G401 (cell line): ENCODE measurements at places on chromosomes 5 and 9. TPM values are rescaled to one million over a fixed set of nuclear protein-coding genes. Genes with fewer than 3 reads are reported as not detected.

The ANGPTL2 gene
- 10.3 and 24.4 TPM in 2 replicates for total RNA-seq

The GRIN3A gene
- not detected in 2 replicates for total RNA-seq

The GDNF gene
- total RNA-seq: not detected in 2 replicates

The MIER3 gene
- total RNA-seq: 13.7 and 21.2 TPM in 2 replicates

The SPRY4 gene
- total RNA-seq: 6.5 and 7.9 TPM in 2 replicates

The CMBL gene
- total RNA-seq: 8.3 and 14.6 TPM in 2 replicates

The ARHGEF37 gene
- not detected in 2 replicates for total RNA-seq

The ANKRD31 gene
- total RNA-seq: 1.8 and 2.8 TPM in 2 replicates

The CCL27 gene
- not detected in 2 replicates for total RNA-seq

The MARCOL gene
- total RNA-seq: not detected in 2 replicates

The APBA1 gene
- 3.0 TPM in 1 of 2 replicates, not detected in the other for total RNA-seq

The SPATA6L gene
- 0.34 and 0.80 TPM in 2 replicates for total RNA-seq

The SHISAL2B gene
- total RNA-seq: 4.9 and 5.1 TPM in 2 replicates

The PCDHA4 gene
- 4.2 and 5.4 TPM in 2 replicates for total RNA-seq

The SIMC1 gene
- 8.4 and 11.8 TPM in 2 replicates for total RNA-seq

The GRM6 gene
- total RNA-seq: not detected in 2 replicates

The NPDC1 gene
- total RNA-seq: 32.0 and 38.4 TPM in 2 replicates

The AFF4 gene
- total RNA-seq: 19.5 and 21.3 TPM in 2 replicates

The FOXI1 gene
- not detected in 2 replicates for total RNA-seq

The FOXE1 gene
- not detected in 2 replicates for total RNA-seq

The THBS4 gene
- total RNA-seq: 1.9 and 5.2 TPM in 2 replicates

The BAAT gene
- not detected in 2 replicates for total RNA-seq

The UNC13B gene
- total RNA-seq: 8.7 and 10.3 TPM in 2 replicates

The SPAG8 gene
- total RNA-seq: 2.1 and 2.4 TPM in 2 replicates

The FRRS1L gene
- not detected in 2 replicates for total RNA-seq

The PFN3 gene
- not detected in 2 replicates for total RNA-seq

The QRFP gene
- total RNA-seq: not detected in 2 replicates

The WHRN gene
- total RNA-seq: 4.7 and 7.2 TPM in 2 replicates

The IL9 gene
- total RNA-seq: not detected in 2 replicates

The GGTA1 gene
- not detected in 2 replicates for total RNA-seq

The FAT2 gene
- total RNA-seq: not detected in 2 replicates

The IL5 gene
- not detected in 2 replicates for total RNA-seq

The SPINK14 gene
- not detected in 2 replicates for total RNA-seq

The TNFSF15 gene
- not detected in 2 replicates for total RNA-seq

The MZB1 gene
- not detected in 2 replicates for total RNA-seq

The CORO2A gene
- total RNA-seq: 8.0 and 9.3 TPM in 2 replicates

The PRR16 gene
- 0.49 TPM in 1 of 2 replicates, not detected in the other for total RNA-seq

The TRIP13 gene
- total RNA-seq: 61.0 and 67.2 TPM in 2 replicates

The IL4 gene
- total RNA-seq: not detected in 2 replicates

The SARDH gene
- total RNA-seq: 13.2 and 17.3 TPM in 2 replicates

The OCLN gene
- total RNA-seq: 3.3 and 7.8 TPM in 2 replicates

The FBXW2 gene
- 19.0 and 19.1 TPM in 2 replicates for total RNA-seq

The NR2F1 gene
- 175 and 199 TPM in 2 replicates for total RNA-seq

The ELP1 gene
- total RNA-seq: 26.3 and 54.7 TPM in 2 replicates

The TRPM3 gene
- not detected in 2 replicates for total RNA-seq

The CCL28 gene
- not detected in 2 replicates for total RNA-seq

The RANBP3L gene
- total RNA-seq: not detected in 2 replicates

The PCA3 gene
- not detected in 2 replicates for total RNA-seq

The HK3 gene
- not detected in 2 replicates for total RNA-seq

The ANXA1 gene
- 9.4 and 15.9 TPM in 2 replicates for total RNA-seq

The INSYN2B gene
- not detected in 2 replicates for total RNA-seq

The BTNL3 gene
- not detected in 2 replicates for total RNA-seq

The ABL1 gene
- 22.3 and 27.1 TPM in 2 replicates for total RNA-seq
